ENCODE measurements at places on chromosomes 1 and 21.

- no peak for DNase-seq
Observed at GRCh38 chr1:81034291-81034690, 766.4 kb upstream of the ADGRL2 start.

GRCh38 chr1:32746130-32746529 lies 43.6 kb upstream of the SYNC start:
- DNase-seq: no peak

- DNase-seq: no peak
Observed at GRCh38 chr1:96926176-96926575, 204.6 kb downstream of the PTBP2 start.

DNA sequence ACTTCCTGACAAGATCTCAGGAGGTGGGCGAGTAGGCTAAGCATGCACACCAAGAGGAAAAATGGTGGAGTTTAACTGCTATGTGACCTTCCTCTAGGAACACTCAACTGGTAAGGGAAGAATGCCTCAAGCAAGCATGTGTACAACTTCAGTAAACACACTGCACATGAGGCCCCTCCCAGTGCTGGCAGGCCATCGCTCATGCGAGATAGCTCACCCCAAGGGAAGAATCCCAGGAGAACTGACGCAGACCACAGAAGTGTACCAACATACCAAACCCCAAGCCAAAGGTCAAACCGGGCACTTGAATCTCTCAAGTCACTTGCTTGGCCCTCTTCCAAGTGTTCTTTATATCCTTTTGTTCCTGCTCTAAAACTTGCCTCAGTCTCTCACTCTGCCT lies 40.5 kb upstream of the GALNT2 start:
- no peak for DNase-seq

DNA sequence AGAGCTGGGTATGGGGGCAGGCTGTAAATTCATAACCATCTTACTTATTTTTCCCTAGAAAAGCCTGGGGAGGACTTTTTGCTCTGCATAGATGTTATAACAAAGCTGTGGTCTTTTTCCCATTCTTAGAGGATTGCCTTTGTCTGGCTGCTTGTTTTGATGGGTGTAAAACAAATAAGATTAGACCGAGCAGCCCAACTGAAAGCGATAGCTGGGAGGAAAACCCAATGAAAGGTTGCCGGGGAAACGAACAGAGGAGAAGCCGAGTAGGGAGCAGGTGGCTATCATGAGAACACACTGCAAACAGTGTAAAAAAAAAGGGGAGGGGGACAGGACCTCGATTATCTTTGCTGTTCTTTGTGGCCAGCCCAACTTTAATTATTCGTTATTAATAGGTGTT lies 1.9 kb downstream of the ELAVL4 start:
- DNase-seq: peak; percentile 77

DNA sequence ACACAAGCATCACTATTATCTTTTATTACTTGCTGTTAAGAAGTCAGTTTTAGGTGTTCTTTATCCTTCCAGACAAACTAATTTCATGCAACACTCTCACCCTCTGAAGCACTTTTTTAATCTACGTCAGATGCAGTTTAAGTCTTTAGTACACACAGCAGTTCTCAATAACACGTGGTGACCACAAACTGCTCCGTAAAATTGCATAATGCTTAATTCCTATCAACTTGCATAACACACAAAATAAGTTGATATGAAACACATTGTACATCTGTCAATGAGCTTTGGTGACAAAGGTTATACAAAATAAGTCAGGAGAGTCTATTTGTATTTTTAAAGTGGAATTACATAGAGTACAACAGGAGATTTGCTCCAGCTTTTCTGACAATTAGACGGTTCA lies 140.9 kb upstream of the ETS2 start:
- DNase-seq: no peak

DNA sequence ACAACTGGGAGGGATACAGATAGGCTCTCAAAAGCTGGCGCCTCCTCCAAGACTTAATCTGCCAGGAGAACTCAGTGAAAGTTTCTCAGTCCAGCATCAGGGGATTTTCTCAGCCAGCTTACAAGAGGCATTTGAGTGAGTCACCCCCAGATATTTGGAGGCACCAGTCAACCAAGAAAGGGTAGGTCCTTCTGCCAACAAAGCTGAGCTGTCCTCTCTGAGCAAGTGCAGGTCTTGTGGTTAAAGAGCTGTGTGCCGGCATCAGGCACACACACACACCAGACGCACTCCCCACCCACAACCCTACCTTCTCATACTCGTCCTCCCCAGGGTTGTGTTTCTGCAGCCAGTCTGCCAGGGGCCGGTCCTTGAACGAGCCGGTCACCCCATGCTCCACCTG lies 27.0 kb upstream of the PPP1R15B start:
- no peak for DNase-seq

DNA sequence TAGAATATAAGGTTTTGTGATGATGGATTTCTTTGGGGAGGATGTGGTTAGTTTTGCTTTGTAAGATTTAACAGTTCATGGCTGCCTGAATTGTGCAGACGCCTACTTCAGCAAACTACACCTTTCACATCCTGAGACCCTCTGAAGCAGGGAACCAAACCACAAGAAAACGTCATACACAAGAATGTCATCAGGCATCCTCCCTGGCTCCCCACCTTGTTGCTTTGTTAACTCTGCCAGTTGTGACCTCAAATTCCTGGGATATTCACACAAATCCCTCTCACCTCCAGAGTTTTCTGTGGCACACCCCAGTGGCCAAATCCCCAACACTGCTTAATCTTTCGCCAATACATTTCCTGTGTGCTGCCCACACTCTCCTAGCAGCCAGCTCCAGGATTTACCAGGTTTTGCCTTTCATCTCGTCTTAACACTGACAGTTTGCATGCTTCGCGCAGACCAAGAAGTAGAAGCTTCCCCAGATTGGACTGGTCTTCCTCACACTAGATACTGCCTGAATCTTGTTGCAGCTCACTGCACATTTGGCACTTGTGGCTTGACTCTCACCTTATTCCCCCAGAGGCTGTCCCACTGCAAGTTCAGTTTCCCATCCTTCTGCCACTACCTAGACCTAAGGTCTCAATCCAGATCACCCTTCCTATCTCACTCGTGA lies 51.1 kb upstream of the CTTNBP2NL start:
- no peak for DNase-seq

- no peak for DNase-seq
Observed at GRCh38 chr1:15065291-15065690, 88.3 kb upstream of the TMEM51 start.

DNA sequence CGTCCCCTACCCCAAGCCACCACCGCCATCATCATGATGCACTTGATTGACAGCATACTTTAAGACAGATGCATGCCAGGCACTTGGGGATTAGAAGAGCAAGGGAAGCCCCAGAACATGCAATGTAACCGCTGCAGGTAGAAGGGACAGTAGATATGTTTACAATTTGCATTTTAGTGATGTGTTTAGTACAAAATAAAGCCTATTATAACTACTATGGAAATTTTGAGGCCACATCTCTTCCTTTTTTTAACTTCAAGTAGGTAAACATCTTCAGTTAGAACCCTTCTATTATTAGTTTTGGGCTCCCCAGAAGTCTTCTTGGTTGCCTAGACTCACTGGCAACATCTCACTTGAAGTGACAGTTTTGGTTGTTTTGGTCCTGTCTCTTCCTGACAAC lies 25.3 kb downstream of the CR1L start:
- no peak for DNase-seq

GRCh38 chr1:108505763-108506070 lies 54.2 kb upstream of the EEIG2 start:
- no peak for DNase-seq

DNA sequence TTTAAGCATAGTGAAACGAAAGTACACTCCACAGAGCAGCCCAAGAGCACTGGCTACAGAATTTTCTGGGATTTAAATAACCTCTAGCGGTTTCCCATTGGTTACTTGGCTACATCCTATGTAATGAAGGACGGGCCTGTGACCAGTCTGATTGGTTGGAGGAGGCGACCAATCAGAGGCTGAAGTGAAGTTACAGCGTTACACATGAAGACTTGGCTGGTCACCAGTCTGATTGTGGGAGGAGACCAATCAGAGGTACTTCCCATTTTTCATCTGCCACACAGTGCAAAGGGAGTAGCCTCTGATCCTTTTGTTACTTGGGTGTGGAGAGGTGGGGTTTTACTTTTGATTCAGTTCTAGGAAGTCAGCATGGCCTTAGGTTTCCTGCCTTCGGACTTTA lies 142.7 kb upstream of the SERTAD4 start:
- DNase-seq: no peak

DNA sequence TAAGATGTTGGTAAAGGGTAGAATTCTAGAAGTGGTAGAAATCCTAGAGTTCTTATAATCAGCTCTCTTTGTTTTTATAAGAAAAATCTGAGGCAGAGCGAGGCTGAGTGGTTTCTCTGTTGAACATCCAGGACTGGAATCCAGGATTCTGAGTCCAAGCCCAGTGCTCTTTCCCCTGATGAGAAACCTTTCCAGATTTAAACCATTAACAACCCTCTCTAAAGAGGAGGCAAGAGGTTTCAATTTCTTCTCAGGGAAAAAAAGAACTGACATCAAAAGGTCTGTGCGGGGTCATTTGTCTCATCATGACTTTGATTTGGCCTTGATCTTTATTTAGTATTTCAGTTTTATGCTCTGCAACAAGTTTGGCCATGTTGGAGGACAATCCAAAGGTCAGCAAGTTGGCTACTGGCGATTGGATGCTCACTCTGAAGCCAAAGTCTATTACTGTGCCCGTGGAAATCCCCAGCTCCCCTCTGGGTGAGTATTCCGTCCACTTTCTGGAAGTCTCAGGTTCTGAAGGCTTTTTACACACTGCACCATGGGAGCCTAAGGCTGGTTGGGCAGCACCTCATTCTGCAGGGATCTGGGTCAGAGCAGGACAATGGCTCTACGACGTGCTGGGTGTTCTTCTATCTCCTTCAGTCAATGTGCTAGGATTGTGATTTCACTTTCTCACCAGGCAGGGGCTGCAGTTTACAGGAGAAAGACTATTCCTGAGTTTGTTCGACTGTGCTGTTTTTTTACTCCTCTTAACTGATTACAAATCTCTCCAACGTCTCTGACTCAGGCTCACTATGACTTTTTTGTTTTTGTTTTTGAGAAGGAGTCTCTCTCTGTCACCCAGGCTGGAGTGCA lies 18.9 kb upstream of the CCT8 start:
- DNase-seq: no peak

Measured in NCI-H510A treated with DMSO at 0.1 percent for 48 hours (cell line).